ENCODE measurements at places on chromosomes 7 and 10.

- ATAC-seq = peak; percentile 62
These were observed 59.6 kb upstream of the CAPZA2 start for GRCh38 chr7:116802746-116803152.

GRCh38 chr7:138032186-138032585 lies 30.3 kb upstream of the CREB3L2 start:
- ATAC-seq = no peak

DNA sequence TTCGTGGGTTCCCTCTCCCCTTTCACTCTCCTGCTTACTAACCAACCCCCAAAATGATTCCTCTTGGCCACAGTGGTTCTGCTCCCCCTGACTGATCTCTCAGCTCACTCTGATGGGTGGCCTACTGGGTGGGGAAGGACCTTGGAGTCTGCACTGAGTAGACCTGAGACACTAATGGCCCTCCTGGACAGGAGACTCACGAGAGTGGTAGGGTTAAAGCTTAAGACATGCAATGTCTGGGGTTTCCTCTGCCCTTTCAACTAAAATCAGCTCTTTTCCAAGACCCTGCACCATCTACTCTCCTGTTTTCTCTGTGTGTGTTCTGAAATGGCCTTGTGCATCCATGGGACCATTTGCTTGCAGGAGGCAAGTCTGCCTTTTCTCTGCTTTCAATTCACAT lies 631.4 kb downstream of the ACTR3B start:
- ATAC-seq = no peak

DNA sequence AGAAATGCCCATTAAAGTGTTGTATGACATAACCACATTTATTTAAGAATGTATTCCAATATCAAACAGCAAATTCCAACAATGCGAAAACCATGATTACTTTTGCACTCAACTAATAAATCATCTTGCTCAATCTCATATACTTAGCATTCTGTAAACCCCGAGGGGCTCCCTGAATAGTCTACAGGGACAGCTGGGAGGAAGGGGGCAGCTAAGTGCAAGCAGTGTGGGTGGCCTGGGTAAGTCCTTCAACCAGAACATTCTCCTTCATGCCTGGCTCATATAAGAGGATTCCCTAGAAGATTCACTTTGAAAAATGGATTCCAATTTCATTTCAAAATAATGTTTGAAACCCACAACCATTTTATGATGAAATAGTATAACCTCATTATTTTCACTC lies 355.5 kb downstream of the CDC14C start:
- ATAC-seq = no peak

DNA sequence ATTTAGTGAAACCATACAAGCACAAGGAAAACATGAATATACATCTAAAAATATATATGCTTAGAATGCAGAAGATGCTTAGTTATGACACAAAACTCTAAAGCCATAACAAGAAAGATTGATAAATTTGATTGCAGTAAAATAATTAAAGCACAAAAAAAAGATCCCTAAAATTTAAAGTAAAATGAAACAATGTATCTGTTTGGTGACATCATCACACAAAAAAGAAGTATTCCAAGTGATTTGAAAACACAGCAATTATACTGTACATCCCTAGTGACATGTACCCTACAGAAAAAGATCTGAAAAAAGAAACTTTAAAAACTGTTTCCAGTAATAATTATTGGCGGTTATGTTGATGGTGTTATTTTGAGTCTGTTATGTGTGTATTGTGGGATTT lies 37.7 kb downstream of the PHYHIPL start:
- ATAC-seq = no peak

DNA sequence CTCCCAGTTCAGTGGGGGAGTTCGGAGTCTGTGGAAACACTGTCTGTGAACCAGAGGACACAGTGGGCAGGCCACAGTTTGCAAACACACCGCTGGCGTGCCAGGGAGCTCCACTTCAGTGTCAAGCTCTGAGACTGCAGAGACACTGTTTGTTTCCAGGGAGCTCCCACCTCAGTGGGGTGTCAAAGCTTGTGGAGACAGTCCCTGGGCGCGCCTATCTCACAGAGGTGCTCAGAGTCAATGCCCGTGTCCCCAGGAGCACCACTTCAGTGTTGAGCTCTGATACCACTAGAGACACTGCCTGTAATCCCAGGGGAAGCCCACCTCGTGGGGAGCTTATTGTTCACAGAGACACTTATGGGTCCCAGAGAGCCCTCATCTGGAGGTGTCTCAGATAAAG lies 4.3 kb downstream of the MYO1G start:
- no peak for ATAC-seq

DNA sequence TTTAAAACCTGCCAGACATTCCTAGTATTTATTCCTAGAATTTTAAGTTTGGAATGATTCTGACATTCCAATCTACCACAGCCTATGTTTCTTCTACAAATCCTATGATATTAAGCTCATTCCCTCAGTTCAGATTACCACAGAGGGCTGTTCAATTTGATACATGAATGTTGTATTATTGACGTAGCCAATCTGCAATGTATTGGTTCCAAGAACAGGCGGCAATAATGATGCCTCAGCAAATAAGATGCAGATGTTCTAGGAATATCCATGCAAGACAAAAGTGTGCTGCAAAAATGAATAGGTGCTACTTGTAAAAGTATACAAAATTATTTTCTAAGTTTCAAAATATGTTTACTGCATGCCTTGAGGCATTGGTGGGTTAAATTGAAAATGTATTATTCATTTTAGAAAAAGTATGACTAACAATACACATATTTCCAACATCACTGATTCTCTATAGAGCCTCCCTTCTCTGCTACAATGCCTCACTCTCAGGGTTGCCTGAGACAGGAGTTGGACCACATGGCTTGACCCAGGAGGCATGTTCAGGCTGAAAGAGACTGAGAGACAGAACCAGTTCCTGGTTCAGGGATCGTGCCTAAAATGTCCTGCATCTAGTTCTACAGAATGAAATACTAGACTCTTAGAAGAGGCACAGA lies 94.1 kb upstream of the CREB5 start:
- no peak for ATAC-seq

DNA sequence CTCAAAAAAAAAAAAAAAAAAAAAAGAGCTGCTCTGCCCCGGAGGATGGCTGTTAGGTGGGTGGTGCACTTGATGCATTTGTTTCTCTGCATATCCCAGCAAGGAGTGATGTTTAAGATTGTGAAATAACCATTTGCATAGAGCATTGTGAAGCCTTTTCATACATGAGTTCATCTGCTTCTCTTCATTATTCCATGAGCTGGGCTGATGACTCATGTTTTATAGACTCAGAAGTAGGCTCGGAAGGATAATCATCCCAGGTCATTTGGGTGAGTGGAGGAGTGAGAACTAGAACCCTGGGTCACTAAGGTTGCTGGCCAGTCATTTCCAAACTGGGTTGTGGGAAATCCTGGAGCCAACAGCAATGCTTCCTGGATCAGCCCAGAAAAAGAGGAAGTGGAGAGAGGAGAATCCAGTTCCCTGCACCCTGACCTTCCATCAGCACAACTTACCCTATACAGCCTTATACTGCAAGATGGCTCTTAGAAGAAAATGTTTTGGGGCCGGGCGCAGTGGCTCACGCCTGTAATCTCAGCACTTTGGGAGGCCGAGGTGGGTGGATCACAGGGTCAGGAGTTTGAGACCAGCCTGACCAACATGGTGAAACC lies 45.3 kb downstream of the TACC2 start:
- no peak for ATAC-seq
